BJ (cell line): ENCODE measurements at places on chromosomes 1 and 21.

GRCh38 chr1:113247782-113248181 lies 142.5 kb upstream of the MAGI3 start:
- DNase-seq = no peak

GRCh38 chr21:42941696-42942085 lies 16.3 kb upstream of the ERVH48-1 start:
- no peak for DNase-seq

DNA sequence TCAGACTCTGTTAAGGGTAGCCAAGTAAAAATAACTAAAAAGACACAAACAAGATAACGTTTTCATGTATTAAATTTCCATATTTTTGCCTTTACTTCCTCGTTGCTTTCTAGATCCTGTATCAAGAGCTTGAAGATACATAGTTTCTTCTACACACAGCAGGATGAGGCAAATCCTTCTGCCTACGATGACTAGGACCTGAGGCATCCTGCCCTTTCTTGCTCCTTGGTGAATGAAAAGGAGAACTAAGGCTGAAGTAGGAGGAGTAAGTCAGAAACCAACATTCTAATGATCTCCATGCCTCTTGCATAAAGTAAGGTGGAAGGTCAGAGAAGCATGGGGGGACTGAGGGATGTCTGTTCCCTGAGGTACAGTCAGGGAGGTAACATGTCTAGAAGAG lies 102.6 kb downstream of the GPATCH2 start:
- DNase-seq = no peak

GRCh38 chr1:226804907-226805759 lies 65.3 kb upstream of the PSEN2 start:
- DNase-seq = no peak

DNA sequence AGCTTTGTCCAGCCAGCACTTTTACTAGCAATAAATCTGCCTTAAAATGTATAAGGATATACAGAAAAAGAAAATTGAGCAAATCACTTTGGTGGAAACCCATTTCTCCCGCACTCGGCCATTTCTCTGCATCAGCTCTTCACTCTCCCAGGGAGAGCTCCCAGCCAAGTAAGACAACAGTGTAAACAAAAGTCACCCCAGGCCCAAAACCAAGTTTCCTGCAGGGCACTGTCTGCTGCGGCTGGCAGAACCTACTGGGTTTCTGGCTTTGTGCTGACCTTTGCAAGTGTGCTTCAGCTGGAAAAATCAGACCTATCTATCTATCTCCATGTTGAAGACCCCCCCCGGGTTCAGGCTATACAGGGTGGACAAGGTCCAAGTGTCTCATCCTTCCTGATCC lies 476.7 kb upstream of the CAMK1G start:
- DNase-seq = no peak

DNA sequence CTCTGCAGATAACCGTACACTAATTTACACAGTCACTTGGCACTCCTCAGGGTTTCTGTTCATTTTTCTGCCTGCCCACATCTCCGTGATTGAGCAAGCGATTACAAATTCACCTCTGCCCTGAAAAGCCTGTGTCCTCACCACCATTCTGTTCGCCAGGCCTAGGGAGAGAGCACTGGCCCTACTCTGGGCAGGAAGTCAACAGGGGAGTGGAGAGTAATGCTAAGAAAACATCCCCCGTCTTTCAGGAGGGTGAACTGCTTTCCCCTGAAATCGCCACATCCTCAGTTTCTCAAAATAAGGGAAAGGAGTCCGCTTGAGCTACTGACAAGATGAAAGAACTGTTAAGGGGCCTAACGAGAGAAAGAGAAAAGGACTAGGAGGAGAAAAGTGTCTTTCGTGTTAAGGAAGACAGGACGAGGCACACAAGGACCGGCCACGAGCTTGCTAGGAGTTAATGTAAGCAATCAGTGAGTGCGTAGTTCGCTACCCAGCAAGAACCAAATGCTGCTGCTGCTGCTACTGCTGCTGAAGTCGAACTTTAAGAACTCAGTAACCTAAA lies 632 bp downstream of the PEX19 start:
- peak; percentile 21 for DNase-seq

GRCh38 chr21:26042181-26042876 lies 128.2 kb downstream of the APP start:
- no peak for DNase-seq

DNA sequence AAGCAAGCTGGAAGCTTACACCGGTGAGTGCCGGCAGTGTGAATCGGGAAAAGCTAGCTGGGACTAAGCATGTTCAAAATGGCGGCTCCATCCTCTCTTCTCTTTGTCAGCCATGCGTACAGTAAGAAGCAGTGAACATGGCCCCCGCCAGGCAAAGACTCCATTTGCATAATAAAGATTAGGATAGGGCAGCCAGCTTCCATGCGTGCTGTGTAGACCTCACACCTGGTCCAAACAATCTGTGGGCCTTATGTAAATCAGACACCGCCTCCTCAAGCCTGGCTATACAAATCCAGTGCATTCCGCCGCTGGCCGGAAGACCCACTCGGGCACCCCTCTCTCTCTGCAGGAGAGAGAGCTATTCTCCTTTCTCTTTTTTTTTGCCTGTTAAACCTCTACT lies 150.3 kb downstream of the TIAM1 start:
- no peak for DNase-seq

DNA sequence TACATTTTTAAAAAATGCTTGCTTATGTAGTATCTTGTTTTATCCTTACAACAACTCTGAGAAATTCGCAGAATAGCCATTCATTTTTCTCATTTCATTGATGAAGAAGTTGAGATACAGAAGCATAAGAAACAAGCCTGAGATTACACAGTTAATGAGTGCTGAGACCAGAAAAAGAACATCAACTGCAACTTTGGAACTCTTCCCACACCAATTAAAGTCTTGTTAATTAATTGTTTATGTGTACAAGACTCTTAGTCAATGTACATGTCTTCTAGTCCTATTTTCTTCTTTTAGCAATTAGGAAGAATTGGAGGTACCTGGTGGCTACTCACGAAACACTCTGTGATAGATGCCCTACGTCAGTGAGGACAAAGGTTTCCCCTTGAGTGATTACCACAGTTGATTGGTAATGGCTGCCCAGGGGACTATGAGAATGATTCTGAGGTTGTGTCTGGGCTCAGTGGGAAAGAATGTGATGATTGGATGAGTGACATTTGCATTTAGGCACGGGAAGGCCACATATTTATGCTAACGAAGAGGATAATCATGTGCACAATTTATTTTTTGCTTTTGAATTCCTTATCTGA lies 187.4 kb upstream of the KCNK2 start:
- DNase-seq = no peak

DNA sequence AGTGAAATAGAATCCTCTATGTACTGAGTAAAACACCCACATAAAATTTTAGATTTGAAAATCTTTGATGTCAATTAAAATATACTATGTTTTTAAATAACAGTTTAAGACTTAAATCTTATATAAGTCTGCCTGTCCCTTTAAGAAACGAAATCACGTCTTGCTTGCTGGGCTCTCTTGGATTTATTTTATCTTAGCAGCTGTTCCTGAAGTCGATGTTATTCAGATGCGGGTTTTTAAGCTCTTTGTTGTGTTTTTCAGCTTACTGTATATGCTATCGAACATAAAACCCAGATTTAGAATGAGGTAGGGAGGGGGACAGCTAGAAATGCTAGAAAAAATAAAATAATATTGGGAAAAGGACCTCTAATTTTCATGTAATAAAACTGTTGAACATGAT lies 11.1 kb upstream of the SSX2IP start:
- DNase-seq = no peak

GRCh38 chr21:14550135-14550534 lies 4.0 kb upstream of the SAMSN1 start:
- DNase-seq = no peak

DNA sequence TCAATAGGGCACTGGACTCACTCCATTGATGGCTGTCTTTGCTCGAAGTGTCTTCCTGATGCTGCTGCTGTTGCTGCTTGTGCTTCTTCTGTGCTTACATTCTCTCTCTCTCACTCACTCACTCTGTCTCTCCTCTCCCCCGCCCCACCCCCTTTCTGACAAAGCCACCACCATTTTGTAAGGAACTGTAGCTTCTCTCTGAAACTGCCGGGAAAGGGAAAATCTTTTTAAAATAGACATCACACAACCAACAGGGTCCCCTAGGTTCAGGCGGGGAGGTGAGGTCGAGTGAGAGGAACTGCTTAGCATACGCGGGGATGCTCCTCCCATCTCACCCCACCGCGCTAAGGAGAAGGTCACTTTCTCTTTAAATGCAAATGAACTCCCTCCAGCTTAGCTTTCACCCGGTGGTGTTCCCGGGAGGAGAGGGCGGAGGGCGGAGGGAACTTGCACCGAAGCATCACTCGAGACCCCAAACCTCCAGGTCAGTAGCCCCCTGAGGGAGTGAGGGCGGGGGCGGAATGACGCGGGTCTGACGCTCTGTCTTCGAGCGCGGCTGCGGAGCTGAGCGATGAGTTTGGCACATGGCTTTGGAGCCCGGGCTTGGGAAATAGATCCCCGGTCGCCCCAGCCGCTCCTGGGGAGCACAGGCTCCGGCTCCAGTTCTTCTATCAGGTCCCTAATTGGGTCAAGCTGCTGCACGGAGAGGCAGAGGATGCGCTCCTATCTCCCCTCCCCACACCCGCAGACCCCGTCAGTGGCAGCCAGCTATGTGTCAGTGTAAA lies at the start of gene CCDC28B:
TSS of gene CCDC28B (plus strand) at position 370 of the 785 bp plus-strand sequence. CDS start 1,341 bp downstream, outside the sequence.
- no peak for DNase-seq

DNA sequence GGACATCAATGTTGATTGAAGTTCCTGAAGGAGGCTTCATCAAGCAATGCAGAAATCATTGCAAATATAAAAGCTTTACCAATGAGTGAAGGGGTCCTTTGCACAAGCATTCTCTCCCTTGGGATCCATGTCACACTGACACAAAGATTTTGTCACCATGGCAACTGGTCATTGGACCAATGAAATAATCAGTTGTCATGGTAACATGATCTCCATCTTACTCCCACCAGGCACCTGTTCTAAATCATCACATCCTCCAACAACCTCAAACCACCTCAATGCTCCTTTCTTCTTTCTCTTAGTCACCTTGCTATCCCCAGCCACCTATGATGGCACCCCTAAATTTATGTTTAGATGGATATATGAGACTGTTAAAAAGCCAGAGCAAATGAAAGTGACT lies 13.5 kb upstream of the FOXJ3 start:
- DNase-seq = no peak

GRCh38 chr1:59643526-59643925 lies 171.2 kb upstream of the HOOK1 start:
- no peak for DNase-seq

DNA sequence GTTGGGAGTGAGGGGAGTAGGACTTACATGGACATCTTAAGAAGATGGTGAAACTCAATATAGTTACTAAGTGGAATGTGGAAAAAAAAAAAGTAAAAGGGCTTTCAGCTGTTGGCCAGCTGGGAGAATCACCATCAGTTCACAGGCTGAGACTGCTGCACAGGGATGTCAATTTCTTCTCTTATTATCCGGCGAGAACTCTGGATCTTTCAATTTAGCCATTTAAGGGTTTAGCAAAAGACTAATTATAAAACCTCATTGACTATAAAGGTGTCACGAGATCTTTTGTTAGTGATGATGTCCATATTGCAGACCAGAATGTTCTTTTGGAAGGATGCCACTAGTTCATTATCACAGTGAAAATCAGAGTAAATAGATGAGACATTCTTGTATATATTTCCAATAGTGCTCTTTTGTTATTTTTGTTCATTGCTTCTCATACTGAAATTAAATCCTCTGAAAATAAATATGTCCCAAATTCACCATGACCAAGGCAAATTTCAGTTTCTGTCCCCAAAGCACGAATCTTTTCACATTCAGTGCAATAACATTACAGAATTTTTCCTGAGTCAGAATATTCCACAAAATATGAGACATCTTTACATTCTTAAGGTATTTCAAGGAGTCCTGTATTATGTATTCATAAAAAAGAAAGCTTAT lies 266.1 kb downstream of the DNM3 start:
- DNase-seq = no peak

- no peak for DNase-seq
Observed at GRCh38 chr1:15167386-15167785, 13.8 kb downstream of the TMEM51 start.

DNA sequence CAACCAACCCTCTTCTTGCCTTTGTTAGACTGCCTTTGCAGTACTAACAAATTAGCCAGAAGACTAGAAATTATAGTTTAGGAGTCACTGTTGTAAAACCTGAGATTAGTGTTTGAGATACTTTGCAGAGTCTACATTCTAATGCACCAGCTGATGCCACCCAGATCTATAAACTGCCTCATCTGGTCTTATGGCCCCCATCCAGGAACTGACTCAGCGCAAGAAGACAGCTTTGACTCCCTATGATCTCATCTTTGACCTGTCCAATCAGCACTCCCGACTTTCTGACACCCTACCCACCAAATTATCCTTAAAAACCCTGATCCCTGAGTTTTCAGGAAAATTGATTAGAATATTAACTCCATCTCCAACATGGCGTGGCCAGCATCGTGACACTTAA lies 334.6 kb downstream of the RGS7 start:
- DNase-seq = no peak

DNA sequence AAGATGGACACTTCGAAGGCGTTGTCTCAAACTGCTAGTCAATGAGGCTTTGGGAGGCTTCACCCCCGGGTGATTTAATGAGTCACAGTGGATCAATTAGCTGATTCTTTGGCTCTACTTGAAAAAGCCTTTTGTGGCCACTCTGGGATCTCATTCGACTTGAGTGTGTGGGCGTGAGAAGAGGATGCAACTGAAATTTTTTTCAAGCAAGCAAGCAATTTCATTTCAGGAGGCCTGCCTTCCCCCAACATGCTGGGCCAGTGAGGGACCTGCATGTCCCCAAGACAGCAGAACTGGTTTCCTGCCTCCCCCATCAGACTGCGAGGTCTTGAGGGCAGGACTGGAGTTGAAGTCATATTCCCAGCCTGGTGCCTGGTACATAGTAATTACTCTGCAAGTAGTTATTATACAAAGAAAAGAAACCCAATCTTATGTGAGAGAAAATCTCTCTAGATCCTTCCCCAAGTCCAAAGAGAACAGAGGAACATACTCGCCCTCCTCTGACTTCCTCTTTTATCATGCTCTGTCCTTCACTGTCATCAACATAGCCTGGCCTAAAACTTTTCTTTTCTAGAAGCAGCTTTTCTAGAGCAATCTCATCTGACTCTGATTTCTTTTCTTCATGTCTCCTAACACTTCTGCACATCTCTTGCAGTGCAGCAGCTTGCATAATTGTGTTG lies 22.7 kb downstream of the SYT6 start:
- no peak for DNase-seq

DNA sequence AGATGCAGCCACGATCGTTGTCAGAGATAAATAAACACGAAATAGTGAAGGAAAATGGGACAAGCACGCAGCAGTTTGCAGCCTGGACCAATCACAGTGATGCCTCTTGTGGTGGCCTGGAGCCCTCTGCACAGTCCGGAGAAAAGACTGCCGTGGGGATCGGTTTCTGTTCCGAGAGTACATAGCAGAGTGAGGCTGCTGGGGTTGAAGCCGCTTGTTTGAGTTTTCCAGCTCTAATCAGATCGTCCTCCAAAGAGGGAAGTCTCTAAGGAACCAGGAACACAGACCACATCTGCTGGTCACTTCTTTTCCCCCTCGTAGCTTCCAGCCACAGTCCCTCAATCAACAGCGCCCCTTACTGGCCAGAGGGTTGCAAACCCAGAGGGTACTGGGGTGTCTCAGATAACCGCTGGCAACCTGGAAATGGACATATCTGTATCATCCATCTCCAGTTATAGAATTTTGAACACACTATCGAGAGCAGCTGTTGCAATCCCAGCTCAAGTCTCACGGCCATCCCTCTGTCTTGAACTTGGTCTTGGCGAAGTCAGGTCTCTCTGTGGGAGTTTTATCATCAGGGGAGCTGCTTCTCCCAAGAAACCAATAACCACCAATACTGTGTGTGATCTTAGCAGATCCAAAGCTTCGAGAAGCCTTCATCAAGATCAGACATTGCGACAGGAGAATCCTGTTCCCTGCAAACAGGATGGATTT lies 57.4 kb downstream of the OLIG1 start:
- DNase-seq = no peak

GRCh38 chr1:164702664-164703063 lies 143.7 kb downstream of the PBX1 start:
- DNase-seq = no peak
